ENCODE measurements at places on chromosomes 6 and 20.
A peak's percentile ranks its signal among the peaks of the same experiment; 100 is the strongest.

DNA sequence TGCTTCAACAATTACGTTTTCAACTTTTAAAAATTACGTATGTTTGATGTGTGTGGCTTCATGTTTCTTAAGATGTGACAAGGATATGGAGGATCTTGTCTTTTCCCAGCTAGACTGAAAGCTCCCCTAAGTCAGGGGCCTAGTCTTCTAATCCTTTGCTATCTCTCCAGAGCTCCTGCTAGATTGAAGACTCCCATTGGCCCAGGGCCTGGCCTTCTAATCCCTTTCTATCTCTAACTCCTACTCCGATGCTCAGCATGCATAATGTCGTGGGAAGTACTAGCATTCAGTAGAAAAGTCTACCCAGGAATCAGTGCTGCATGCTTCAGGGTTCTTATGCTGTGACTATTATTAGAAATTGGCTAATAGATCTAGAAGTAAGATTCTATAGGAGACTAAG, 144.8 kb upstream of the SUPT3H start:
- no peak for DNase-seq

DNA sequence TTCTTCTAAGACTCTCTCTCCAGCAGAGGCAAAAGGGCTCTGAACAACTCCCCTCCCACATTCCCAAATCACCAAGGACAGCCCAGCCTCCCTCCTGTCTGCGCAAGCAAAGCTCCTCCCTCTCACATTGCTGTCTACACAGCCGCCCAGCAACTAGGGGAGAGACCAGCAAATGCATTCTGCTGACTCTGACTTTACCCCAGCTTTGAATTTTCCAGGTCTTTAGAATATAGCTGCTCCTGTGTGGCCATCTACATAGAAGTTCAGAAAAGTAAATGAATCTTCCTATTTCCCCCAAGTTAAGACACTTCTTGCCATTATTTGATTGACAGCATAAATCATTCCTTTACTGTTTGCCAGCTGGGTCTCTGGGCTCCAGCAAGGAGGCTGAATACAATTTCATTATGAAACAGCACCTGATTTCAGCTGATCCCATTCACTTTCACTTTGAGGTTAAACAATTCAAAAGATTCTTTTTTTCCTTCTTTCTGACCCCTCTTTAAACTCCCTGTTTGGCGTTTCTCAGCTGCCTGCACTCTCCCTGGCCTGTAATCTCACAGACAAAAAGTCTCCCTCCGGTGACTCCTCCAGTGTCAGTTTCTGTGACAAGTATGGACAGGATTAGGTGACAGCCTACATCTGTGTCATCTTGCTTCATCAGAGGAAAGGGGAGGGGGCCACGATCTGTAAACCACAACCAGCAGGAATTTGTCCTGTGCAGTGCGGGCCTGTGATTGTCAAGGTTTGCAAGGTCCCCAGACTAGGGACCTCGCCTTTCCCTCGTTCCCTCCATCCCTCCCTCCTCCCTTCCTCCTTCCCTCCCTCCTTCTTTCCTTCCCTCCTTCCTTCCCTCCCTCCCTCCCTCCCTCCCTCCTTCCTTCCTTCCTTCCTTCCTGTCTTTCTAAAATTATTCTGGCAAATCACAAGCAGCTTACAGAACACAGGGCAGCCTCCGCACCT, 205.6 kb upstream of the RIN2 start:
- peak; percentile 60 for DNase-seq

DNA sequence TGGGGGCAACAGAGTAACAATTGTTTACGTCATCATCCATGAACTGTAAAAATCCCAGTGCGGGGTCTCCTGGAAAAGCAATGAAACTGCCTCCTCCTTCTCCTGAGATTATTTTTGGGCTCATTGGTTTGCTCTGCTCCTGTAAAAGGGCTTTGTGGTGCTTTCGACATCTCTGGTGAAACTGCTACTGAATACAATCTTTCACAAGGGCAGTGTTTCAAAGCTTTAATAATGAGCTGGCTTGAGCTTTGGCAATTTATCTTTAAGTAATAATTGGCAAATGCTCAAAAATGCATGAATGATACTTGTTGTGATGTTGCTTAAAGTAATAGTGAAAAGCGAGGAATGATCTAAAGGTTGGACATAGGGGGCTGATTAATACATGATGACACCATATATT, 43.5 kb upstream of the ENPP1 start:
- no peak for DNase-seq

DNA sequence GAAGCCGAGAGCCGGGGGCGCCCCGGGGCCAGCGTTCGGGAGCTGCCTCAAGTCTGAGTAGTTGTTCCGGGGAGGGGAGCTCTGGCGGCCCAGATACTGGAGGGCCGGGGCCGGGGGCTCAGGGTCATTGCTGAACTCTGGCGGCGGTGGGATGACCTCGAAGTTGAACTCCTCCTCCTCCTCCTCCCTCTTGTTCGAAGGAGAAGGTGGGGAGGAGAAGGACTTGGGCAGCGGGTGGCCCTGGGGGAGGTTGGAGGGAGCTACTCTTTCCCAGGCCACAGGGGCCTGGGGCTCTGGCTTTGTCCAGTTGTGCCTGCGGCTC, 37.7 kb downstream of the C6orf132 start:
- DNase-seq: no peak

DNA sequence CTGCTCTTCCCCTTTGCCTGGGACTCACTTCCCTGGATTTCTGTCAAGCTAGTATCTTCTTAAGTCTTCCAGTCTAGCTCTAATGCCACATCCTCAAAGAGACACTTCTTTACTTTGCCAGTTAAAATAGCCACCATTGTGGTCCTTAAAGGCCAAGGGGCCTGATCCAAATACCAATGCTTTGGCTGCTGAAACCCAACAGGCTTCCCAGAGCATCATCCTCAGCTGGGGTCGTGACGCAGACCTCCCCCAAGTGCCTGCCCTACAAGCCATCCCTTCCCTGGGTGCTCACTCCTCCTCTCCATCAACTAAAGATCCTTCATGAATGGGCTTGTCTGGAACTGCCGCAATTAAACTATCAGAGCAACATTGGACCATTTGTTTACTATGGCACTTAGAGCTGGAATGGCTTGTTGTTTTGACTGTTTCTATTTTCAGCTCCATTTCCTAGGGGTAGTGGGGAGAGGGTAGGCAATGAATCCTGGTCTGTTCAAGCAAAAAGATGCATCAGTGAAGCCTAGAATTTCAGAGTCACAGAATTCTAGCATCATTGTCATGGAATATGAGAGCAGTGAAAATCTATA, 79.6 kb upstream of the SIRPA start:
- DNase-seq: no peak

DNA sequence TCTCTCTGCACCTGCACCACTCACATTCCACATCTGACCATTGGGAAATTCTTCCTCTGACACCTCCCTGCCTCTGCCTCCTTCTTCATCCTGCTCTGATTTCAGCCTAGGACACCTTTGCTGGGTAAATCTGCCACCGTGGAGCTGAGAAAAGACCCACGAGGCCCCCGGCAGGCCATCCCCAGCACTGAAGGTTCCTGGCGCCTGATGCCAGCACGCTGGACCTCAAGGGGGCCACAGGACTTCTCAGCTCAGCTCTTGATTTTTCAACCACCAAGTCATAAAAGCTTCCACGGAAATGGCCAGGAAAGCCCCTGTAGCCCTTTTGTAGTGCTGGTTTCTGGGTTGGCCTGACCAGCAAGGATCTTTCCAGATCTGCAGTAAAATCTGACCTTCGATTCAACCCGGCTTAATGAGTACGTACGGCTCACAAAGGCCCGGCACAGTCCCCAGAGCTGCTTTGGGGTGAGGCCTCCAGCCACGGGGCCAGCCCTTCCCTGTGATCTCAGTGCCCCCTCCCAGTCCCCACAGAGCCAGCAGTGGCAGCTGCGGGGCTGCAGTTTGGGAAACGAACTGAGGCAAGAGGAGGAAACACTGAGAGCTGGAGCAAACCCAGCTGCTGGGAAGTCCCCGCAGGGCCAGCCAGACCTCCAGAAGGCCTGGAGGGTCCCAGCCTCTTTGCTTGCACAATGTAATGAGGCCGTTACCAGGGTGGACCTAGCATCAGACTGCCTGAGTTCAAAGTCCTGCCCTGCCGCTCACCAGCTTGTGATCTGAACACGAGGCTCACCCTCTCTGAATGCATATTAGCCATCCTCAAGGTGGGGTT, 157.5 kb downstream of the BMP7 start:
- no peak for DNase-seq

GRCh38 chr6:26224940-26225847, 138.0 kb downstream of the HFE start:
- no peak for DNase-seq

DNA sequence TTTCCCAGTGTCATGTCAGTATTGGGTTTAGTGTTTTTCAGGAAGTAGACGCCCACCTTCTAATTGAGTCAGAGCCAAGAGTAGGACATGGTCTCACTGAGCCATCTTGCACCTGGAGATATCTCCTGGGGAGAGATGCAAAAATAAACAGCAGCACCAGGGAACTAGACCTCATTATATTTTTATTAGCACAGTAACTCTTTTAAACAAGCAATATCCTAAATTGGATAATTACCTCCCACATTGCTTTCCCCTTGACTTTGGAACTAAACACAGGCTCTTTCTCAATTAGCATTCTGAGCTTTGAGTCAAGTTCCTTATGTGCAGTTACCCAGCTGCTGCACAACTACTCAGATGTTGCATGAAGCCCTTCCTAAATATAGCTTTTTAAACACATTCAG, 175.4 kb downstream of the IBTK start:
- no peak for DNase-seq

- no peak for DNase-seq
These were observed 999 bp downstream of the THBS2 start for GRCh38 chr6:169252505-169253189.

- DNase-seq: no peak
These were observed 100.8 kb upstream of the NEDD9 start for GRCh38 chr6:11333132-11333849.

DNA sequence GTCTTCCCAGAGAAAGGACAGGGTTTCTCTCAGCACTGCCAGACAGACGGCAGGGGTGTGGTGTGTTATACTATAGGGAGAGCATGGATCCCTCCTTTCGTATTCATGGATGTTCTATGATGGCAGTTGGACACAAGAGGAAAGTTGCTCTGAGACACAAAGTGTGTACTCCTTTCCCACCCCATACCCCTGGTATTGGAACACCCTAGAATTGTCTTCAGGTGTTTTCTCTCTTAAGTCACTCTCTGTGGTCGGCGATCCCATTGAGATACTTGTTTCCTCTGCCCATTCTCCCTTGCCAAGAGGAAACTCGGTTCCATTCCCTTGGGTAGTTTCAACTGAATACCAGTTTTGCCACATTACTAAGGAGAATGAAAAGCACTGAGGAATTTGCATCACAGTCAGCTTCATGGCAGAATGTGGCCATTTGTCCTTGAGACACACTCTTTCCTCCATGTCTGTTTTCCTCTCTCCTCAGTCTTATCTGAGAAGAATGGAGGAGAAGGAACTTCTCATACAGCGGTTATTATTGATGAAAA, 53.4 kb downstream of the RNF182 start:
- no peak for DNase-seq

DNA sequence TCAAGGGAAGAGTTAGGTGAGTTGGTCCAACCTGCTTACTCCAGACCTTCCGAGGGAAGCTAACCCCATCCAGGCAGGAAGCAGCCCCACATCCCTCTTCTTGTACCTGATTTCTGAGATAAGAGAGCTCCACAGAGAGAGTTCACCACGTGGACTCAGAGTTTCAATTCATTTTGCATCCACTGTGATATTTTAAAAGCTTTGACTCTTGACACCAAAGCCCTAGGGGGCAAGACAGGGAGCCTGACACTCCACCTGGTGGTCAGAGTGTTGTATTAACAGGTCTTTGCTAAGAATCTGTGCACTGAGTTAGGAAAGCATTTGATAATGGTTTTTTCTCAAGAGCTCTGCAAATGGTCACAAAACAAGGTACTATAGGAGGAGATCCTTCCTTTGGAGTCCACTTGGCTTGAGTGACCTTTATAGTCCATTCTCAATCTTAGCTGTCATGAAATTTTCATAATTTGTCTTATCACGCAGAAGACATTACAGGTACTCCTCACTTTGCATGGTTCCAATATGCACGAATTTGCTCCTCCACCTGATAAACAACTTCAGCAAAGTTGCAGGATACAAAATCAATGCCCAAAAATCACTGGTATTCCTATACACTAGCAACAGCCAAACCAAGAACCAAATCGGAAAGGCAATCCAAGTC, 56.2 kb upstream of the RIPOR2 start:
- no peak for DNase-seq

DNA sequence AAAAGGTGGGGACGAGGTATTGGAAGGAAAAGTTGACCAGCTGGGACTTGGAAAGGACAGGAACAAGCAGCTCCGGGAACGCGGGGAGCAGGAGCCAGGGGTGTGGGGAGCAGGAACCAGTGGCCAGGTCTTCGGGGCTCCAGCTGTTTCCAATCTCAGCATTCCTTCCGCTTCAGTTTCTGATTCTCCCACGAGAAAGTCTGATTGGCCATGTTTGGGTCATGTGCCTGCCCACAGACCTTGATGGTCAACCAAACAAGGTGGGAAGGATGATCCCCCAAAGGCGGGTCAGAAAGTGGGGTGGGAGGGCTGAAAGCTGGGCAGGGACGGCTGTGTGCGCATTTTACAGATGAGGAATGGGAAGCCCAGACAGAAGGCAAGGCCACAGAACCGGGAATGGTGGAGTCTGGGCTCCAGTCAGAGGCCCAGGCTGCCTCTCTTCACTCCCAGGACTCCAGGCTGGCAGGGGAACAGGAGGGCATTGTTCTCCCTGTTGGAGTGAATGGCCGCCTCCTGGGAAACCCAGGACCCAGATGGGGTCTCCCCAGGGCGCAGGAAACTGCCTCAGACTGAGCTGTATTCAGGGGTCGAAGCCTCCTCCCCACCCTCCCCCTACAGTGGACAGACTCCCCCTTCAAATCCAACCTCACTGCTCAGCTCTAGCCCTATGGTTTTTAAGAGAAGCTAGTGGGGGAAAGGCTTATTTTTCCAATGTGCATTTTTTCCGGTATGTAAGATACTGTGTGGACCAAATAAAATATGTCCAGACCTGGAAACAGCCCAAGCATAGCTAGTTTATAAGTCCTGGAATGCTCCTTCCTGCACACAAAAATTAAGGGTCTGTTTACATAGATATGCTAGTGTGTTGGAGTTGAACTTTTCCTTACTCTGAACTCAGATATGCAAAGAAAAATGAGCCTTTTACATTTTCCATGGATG, 12.2 kb upstream of the PTGIS start:
- no peak for DNase-seq

DNA sequence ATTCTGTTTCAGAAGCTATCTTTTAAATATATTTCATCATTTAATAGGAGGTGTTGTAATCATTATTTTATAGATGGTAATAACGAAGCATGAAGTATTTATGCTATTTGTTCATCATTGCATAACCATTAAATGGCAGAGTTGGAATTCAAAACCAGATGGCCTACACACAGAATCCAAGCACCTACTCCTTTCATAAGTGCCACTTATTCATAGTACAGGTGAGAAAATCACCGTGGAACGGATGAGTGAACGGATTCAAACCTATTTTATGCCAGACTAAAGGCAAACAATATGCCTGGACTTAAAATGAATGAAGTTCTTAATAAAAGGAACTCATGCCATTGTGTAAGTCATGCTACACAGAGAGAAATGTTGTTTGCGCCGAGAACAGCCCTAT, 397.9 kb upstream of the ADGRB3 start:
- no peak for DNase-seq

- DNase-seq: no peak
These were observed 114.4 kb downstream of the CEBPB start for GRCh38 chr20:50304923-50305635.

- no peak for DNase-seq
These were observed 80.7 kb upstream of the MAFB start for GRCh38 chr20:40769677-40770285.

GRCh38 chr20:47576516-47577033, 74.9 kb downstream of the NCOA3 start:
- DNase-seq: no peak
